ENCODE measurements at places on chromosomes 2 and 18.

GRCh38 chr2:30939364-30939763, 132.1 kb upstream of the CAPN13 start:
- no peak for DNase-seq

GRCh38 chr18:61734396-61734795, 158.4 kb downstream of the RNF152 start:
- DNase-seq: no peak

DNA sequence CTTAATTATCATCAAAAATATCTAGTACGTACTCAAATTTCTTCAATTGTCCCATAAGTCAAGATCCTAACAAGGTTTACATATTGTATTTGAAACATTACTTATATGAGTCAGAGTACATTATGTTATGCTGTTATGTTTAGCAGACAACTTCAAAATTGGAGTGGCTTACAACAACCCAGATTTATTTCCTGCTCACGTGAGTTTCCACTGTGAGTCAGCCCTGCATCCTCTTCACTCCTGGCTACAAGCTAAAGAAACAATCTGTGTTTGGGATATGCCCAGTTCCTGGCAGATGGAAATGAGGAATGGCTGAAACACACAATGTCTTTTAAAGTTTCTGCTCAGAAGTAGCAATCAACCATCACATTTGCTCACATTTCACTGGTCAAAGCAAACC, 31.5 kb upstream of the TANC1 start:
- no peak for DNase-seq

DNA sequence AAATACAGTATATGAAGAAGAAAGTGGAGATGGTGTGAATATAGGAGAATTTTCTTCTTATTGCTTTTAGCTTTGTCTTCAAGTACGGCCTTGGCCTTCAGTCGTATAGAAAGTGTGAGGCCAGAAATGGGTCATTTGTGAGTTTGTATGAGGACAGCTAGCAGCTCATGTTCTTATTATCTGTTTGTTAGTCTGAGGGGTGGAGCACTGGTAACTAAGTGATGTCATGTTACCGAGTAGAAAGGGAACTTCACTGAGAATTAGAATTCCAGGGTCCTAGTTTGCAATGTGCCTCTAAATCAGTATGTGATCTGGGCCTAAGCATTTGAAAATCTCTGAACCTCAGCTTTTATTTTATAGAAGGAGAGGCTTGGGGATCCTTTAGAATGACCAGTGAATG, 588.6 kb downstream of the NRXN1 start:
- no peak for DNase-seq

GRCh38 chr2:217120429-217120828, 260.6 kb upstream of the TNP1 start:
- DNase-seq: no peak

- no peak for DNase-seq
Observed at GRCh38 chr2:160507046-160507407, 13.4 kb upstream of the RBMS1 start.

GRCh38 chr2:46278952-46279351, 18.3 kb upstream of the EPAS1 start:
- no peak for DNase-seq

DNA sequence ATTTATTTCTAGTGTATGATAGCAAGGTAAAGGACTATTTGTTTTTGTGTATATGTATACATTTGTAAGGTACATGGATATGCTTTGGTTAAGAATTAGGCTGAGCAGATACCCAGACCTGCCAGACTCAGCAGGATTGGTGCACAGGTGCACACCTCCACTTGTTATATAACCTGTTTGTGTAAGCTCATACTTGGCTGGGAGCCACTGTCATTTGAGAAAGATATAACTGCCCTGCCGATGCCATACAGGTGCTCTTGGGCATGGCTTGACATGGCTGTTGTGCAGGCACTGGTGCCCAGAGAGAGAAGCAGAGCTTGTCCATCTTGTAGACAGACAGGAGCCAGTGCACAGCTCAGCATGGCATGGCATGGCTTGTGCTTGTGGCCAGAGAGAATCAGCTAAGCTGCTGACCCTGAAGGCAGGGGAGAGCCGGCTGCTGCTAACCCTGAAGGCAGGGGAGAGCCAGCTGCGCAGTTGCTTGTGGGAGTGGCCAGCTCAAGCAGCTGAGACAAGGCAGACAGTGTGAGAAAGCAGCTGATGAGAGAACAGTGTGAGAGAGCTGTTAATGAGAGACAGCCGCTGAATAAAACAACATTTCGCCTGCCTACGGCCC, 136.5 kb downstream of the RNF144A start:
- no peak for DNase-seq

DNA sequence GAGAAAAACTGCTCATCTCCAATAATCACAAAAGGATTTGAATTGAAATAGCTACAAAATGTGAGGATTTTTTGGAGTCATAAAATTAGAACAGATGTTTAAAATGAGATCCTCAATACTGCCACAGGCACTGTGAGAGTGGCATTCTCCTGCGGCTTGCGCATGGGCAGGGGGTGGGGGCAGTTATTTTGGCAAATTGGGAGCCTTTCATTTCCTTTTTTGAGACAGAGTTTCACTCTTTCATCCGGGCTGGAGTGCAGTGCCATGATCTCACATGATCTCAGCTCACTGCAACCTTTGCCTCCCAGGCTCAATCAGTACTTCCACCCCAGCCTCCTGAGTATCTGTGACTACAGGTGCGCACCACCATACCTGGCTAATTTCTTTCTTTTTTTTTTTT, 42.4 kb downstream of the POMC start:
- no peak for DNase-seq

GRCh38 chr18:72720116-72720515, 147.7 kb downstream of the NETO1 start:
- DNase-seq: no peak

- DNase-seq: peak; percentile 18
Observed at GRCh38 chr2:174344716-174345461, 10.1 kb downstream of the SP9 start.

DNA sequence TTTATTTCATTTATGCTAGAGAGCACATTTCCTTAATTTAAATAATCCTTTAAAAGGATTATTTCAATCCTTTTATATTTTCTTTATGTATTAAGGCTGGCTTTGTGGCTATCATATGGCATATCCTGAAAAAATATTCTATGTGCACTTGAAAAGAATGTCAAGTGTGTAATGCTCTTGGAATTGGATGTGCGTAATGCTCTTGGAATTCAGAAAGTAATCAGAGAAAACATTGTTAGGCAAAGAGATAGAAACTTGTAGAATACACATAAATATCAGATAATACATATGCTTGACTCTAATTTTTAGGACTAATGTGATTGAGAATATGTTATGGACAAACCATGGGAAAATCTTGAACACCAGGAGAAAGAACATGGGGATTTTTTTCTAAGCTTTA, 197.5 kb upstream of the COL3A1 start:
- DNase-seq: no peak

DNA sequence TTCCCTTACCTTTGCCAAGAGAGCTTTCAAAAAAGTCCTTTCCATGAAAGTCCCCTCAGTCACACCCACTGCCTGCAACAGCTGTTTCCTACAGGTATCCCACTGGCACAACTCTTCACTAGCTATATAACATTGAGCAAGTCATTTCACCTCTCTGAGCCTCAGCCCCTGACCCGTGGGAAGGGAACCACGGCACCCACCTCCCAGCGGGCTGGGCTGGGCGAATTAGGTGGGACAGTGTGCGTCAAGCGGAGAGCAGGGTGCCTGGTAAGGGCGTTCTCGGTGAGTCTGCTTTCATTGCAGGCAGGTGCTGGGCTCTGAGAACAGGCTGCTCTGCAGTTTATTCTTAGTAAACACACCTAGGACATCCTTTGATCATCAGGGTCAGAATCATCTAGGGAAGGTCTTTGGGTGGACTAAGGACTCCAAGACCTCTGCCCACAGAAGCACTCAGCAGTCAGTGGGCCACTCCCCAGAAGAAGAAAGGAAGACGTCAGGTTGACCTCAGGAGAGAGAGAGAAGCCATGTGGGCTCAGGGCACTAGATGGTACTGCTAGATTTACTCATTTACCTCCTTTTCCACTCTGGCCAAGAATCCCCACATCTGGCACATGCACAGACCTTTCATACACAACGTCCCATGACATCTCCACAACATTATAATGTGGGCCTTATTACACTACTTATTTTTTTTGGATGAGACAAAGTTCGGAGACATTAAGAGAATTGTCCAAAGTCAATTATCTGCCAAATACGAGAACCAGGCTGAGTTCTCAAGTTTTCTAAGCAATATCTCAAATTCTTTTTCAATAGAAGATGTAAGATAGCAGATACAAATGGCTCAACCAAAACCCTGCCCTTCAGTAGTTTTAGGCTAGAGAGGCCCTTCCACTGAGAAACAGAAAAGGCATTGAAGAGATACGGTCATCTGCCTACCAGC, 79.9 kb downstream of the GALNT14 start:
- no peak for DNase-seq

DNA sequence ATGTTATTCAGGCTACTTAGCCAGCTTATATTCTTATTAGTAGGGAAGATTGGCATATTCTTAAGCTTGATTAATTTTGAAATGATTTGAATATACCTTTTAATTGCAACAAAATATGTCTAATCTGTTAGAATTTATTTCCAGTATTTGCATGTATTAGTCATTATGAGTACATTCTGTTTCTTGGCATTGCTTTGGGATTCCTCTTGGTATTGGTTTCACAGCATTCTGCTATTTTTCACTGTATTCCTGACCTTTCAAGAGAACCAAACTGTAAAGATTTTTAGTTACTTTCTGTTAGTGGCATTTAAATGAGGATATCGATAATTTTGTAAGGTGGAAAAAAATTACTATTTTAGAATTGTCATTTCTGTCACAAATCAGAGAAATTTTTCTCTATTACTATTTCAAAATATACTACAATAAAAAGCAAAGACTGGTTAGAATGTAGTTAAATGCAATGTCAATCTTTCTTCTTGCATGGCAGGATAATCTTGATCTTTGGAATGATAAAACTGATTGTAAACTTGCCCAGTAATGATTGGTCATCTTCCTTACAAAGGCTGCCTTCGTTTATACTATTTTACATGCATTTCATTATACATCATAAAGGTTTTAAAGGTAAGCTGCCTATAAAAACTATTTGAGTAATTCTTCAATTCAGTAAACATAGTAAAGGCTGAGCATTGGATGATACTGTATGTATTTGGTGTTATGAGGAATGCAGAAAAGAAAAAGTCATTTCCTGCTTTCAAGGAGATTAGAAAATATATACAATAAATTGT, 86.1 kb downstream of the SLC4A10 start:
- DNase-seq: no peak

GRCh38 chr2:125745514-125745913, 910.4 kb upstream of the GYPC start:
- DNase-seq: peak; percentile 15

DNA sequence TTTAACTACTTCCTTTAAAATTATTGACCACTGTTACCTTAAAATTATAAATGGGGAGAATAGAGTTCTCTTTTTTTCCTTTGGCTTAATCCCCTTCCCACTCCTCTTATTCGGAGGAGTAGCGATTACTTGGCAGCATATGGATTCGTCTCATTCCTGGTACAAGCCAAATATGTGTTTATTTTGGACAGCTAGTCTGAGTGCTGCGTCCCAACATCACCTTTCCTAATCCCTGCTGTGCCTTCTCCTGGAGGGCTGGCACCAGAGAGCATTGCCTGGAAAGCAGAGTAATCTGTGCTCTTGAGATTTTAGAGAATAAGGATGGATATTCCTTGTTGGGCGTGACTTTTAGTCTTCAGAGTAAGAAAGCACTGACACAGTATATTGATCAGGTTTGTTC, 185.6 kb downstream of the AGAP1 start:
- DNase-seq: no peak

DNA sequence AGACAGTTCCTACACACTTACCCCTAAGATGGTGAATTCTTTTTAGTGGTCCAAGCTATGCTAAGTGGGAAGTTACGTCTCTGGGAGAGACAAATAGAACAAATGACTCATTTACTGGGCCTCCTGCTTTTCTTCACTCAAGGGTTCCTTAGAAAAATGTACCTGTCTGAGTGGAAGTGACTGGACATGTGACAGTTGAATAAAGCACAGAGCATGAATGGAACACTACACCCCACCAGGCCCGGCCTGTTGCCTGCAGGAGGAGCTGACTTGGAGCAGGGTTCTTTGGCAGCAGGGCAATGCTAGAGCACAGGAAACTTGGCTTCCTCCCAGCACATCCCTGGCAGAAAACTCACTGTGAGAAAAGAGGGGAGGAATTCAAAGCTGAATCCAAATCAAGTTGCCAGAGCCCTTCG, 451.0 kb upstream of the SETBP1 start:
- DNase-seq: no peak

DNA sequence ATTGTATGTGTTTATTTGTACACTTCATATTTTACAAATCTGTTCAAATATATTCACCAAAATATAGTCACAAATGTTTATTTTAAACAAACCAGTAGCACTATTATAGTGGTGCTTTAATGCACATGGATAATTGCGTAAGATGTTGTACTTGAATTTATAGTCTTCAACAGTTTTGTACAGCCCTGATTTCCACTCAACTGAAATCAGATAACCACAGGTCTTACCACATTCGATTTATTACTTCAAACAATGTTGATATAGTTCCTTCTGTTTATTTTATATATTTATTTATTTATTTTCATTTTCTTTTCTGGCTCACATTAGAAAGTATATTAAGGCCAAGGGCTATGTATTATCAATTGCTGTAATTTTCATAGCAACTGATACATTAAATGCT, 99.4 kb upstream of the ZNF804A start:
- no peak for DNase-seq

DNA sequence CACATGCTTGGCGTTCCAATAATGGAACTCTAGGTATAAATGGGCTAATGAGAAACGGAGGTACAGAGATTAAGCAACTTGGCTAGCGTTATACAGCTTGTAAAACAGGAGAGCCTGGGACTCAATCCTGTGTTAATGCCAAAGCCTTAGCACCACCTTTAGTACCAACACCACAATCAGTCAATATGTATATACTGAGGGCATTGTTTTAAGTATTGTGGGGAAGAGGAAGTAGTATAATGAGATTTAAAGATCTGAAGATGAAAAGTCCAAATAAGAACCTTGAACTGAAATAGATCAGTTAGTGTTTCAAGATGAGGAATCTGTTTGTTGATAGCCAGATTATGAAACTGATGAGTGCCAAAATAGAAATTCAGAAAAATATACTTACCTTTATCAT, 8.1 kb downstream of the MARS2 start:
- DNase-seq: no peak

DNA sequence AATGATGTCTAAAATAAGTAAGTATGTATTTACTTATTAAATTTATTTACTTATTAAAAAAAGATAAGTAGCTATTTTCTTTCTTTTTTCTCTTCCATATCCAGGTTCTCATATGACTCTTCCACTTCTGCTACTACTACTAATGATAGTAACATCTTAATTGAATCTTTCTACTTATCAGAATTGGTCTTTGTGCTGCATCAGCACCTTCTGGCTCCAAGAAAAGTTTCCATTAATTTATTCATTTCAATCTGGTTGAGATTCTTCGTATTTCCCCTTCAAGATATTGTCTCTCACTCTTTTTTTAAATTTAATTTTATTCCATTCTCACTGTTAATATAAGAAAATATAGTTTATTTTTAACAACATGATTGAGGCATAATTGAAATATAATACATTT, 1675.4 kb downstream of the DPP10 start:
- no peak for DNase-seq

Measured in Jurkat, Clone E6-1 (cell line).